NCI-H526 treated with DMSO at 0.1 percent for 48 hours (cell line): ENCODE measurements at places on chromosomes 4 and X.

- DNase-seq: no peak
These were observed 133.6 kb downstream of the CPE start for GRCh38 chr4:165512424-165512823.

DNA sequence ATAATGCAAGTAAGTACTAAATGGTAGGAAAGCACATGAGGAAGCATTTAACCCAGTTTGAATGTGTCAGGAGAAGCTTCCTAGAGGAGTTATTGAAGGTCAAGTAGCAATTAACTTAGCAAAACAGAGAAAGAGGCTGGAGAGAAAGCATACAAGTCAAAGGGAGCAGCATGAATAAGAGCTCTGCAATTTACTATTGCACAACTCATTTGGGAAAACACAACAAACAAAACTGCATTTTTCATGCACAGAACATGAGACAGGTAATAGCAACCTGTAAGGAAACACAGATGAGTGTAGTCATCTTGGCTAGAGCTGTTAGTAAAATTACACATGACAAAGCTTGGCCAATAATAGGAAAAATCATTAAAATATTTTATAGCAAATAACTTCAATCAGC, 538.1 kb downstream of the PPP4R3C start:
- no peak for DNase-seq

- no peak for DNase-seq
These were observed 6.9 kb upstream of the OTOP1 start for GRCh38 chr4:4233610-4234009.

- DNase-seq: no peak
These were observed 33.6 kb upstream of the ENPEP start for GRCh38 chr4:110442309-110442708.

DNA sequence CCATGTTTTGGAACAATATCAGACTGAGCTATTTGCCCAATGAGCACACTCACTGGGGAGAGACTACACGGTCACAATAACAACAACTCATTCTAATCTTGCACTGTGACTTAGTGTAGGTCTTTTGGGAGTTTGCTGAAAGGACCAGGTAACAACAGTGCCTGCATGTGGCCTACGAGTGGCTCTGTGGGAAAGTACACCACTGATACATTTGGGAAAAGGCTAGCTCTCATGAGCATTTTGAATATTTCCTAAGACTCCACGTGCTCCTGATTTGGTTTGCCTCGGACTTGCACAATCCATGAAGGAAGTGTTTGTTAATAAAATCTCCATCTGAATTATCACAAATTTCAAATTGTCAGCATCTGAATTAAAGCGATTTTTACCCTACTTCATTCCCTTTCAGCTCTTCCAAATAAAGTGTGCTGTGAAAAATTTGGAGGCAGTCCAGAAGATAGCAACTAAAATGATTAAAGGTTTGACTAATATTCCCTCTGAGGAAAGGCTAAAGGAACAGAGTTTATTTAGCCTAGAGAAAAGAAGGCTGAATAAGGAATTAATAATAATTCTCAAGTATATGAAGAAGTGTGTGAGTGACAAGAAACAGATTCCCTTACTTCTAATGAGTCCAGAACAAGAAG, 406.4 kb downstream of the PPARGC1A start:
- no peak for DNase-seq
